ENCODE measurements at places on chromosomes 3 and 15.

DNA sequence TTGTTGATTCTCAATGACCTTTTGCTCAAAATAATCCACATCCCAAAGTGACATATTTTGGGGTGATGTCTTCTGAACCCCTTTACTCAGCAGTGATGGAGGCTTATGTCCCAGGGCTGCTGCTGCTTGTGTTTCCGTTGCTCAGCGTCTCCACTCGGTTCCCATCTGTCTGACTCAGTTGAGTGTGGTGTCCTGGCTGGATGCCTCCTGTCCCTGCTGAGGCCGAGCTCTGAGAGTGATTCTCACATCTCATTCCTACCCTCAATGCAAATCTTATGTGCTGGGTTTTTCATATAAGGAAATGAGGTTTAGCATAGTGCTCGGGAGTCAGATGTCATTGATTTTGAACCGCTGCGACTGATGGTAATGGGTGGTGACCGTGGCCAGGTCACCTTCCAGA, 247.4 kb downstream of the GABRG3 start:
- no peaks in the 10 kb centered on the region for H3K27me3 ChIP-seq
- H3K27ac ChIP-seq = no peak overlapping the region
- no peaks in the 10 kb centered on the region for H3K4me1 ChIP-seq

DNA sequence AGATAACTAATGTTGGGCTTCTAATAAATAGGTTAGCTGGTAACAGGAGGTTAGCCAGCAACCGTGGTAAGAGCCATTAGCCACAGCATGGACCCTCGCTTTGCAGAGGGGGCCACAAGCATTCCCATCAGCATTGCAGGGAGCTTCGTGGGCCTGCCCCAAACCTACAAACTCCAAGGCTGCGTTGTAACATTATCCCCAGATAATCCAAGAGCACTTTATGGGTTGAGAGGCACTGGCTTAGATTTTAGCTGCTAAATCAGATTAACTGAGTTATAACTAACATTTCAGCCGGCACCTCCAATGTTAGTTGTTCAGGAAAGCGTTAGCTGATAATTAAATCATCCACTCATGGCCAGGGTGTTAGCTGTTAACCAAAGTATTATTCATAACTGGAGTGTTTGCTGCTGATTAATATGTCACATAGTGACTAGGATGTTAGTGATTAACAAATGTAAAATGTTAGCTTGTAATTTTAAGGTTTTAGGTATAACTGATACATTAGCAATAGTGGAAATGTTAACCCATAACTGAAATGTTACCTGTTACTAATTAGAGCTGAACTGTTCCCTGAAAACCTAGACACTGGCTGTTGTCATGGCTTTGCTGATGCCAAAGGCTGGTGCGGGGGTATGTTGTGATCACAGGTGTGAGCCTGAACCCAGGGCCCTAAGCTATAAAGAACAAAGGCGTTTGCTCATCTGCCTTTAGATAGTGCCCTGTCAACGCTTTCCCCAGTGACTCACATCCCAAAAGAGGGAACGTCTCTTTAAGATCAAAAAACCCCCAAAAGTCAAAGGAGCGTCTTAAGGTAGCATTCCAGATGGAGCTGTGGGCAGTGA, 56.2 kb downstream of the SLC6A6 start:
- no peaks in the 10 kb centered on the region for H3K27me3 ChIP-seq
- no peak overlapping the region for H3K4me3 ChIP-seq
- H3K27ac ChIP-seq = peak overlapping the region; percentile 76
- H3K4me1 ChIP-seq = peaks cover 35% of the 10 kb centered on the region
- peaks cover 30% of the 10 kb centered on the region for H3K36me3 ChIP-seq
- DNase-seq = peak; percentile 44

DNA sequence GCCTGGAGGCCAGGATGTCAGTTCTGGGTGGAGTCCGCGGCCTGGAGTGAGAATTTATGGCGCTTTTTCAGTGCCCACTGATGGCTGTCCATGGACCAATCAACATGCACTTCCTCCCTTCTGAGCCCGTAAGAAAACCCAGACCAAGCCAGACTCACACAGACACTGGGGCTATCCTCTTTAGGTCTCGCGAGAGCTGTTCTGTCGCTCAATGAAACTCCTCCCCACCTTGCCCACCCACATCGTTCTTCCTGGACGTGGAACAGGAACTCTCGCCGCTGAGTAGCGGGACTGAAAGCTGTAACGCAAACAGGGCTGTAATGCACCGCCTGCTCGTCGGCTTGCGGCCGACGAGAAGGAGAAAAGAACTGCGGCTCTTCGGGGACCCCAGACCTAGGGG, 833.0 kb upstream of the CADM2 start:
- DNase-seq = no peak
- no peaks in the 10 kb centered on the region for H3K27me3 ChIP-seq
- H3K4me3 ChIP-seq = no peak overlapping the region
- H3K36me3 ChIP-seq = no peaks in the 10 kb centered on the region
- no peak overlapping the region for H3K27ac ChIP-seq
- no peaks in the 10 kb centered on the region for H3K4me1 ChIP-seq

DNA sequence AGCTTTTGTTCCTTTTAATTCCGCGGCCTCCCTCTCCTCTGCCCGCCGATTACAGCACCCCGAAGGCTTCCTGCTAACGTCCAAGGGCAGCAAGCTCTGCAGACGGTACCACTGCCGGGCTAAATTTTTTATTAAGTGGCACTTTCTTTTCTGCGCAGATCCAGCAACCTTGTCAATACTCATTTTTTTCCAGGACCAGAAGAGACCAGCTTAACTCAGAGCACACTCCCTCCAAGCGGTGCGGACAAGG, 542 bp upstream of the MEIS2 start:
- H3K4me3 ChIP-seq = peak overlapping the region; percentile 80
- H3K27me3 ChIP-seq = peaks cover 78% of the 10 kb centered on the region

GRCh38 chr15:73907035-73907408, 19.2 kb upstream of the LOXL1 start:
- DNase-seq = no peak
- H3K36me3 ChIP-seq = no peaks in the 10 kb centered on the region
- no peaks in the 10 kb centered on the region for H3K27me3 ChIP-seq
- no peak overlapping the region for H3K27ac ChIP-seq
- no peak overlapping the region for H3K4me3 ChIP-seq

DNA sequence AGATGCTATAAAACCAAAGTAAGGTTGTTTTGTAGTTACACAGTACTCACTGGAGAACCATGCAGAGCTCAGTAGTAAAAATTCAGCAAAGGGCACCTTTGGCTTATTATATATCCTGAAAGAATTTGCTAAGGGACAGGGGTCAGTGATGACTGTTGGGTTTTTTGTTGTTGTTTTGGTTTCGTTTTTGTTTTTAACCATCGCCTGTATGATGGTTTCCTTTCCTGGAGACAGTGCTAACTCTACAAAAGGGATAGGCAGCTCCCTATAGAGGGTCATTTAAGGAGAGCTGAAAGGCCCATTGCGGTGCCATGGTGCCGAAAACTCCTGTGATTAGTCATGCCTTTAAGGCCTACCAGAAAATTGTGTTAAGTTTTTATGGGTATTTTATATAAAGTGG, 118.2 kb upstream of the GOLIM4 start:
- no peak overlapping the region for H3K27ac ChIP-seq
- no peak for DNase-seq
- peaks cover 6% of the 10 kb centered on the region for H3K4me1 ChIP-seq
- no peak overlapping the region for H3K4me3 ChIP-seq
- H3K27me3 ChIP-seq = no peaks in the 10 kb centered on the region
- H3K36me3 ChIP-seq = no peaks in the 10 kb centered on the region

- H3K27me3 ChIP-seq = no peaks in the 10 kb centered on the region
- no peak overlapping the region for H3K27ac ChIP-seq
- H3K4me3 ChIP-seq = no peak overlapping the region
- no peak for DNase-seq
Observed at GRCh38 chr3:78613421-78613879, 1154.3 kb downstream of the ROBO1 start.

- no peak overlapping the region for H3K27ac ChIP-seq
- no peak overlapping the region for H3K4me3 ChIP-seq
- no peaks in the 10 kb centered on the region for H3K4me1 ChIP-seq
- H3K27me3 ChIP-seq = peaks cover 14% of the 10 kb centered on the region
- H3K36me3 ChIP-seq = no peaks in the 10 kb centered on the region
- no peak for DNase-seq
Observed at GRCh38 chr15:80844011-80844732, 65.0 kb downstream of the CEMIP start.

GRCh38 chr15:70479056-70479455, 284.3 kb downstream of the UACA start:
- H3K27ac ChIP-seq = peak overlapping the region; percentile 0
- peaks cover 42% of the 10 kb centered on the region for H3K4me1 ChIP-seq
- H3K36me3 ChIP-seq = no peaks in the 10 kb centered on the region
- H3K4me3 ChIP-seq = no peak overlapping the region
- no peak for DNase-seq
- H3K27me3 ChIP-seq = peaks cover 49% of the 10 kb centered on the region

- H3K27me3 ChIP-seq = no peaks in the 10 kb centered on the region
- no peak overlapping the region for H3K27ac ChIP-seq
- no peaks in the 10 kb centered on the region for H3K36me3 ChIP-seq
- H3K4me3 ChIP-seq = no peak overlapping the region
Observed at GRCh38 chr3:154943981-154944380, 136.1 kb upstream of the MME start.

- H3K27me3 ChIP-seq = peaks cover 81% of the 10 kb centered on the region
- no peak overlapping the region for H3K27ac ChIP-seq
- H3K4me3 ChIP-seq = peak overlapping the region; percentile 38
- H3K36me3 ChIP-seq = no peaks in the 10 kb centered on the region
Observed at GRCh38 chr3:186110975-186111974, 2.4 kb upstream of the ETV5 start.

DNA sequence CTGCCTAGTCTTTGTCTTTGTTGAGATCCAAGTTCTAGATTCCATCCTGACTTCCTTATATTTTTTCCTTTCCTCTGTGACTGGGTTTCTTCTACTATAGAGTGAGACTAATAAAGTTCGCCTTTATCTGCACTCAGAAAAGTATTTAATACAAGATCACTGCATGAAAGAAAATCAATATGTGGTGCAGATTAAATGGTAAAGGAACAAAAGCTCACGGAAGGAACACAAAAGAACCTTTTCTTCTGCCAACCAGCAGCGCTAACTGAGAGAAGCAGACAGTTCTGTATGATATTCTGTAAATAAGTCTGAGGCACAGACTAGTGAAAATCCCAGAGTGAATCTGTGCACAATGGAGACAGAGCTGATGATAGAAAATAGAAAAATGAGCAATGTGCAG, 31.6 kb upstream of the MCTP2 start:
- peaks cover 11% of the 10 kb centered on the region for H3K27me3 ChIP-seq
- no peaks in the 10 kb centered on the region for H3K4me1 ChIP-seq
- no peaks in the 10 kb centered on the region for H3K36me3 ChIP-seq

DNA sequence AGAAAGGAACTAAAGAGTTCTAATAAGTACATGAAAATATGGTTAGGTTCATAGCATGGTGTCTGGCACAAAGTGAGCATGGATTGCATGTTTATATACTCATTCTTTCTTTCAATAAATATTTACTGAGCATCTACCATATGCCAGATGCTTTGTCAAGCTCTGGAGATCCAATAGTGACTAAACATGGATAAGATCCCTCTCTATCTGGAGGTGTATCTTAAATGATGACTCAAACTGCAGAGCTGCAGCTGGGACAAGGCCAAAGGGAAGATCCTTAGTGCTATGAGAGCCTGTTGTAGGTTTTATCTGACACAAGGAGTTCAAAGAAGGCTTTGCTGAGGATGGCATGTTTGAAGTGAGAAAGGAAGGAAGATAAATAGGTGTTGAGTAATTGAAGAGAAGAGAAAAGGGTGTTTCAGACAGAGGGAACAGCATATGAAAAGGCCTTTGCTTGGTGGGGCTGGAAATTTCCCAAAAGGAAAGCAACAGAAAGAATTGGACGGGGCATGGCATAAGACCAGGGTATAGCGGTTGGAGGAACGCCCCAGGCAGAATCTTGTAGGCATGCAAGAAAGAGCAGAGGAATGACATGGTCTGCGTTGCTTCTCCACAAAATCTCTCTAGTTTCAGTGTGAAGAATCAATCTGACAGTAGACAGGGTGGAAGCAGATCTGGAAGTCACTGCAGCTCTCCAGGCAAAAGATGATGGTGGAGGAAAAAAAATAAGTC, 239.9 kb upstream of the LRTM1 start:
- no peak for DNase-seq
- no peaks in the 10 kb centered on the region for H3K36me3 ChIP-seq
- no peaks in the 10 kb centered on the region for H3K4me1 ChIP-seq
- no peak overlapping the region for H3K27ac ChIP-seq

- H3K36me3 ChIP-seq = no peaks in the 10 kb centered on the region
- no peak overlapping the region for H3K27ac ChIP-seq
- DNase-seq = no peak
- H3K27me3 ChIP-seq = no peaks in the 10 kb centered on the region
- H3K4me1 ChIP-seq = peaks cover 29% of the 10 kb centered on the region
Observed at GRCh38 chr3:107633327-107634098, 110.8 kb downstream of the BBX start.

All from activated CD4-positive, alpha-beta memory T cell treated with anti-CD3 and anti-CD28 coated beads for 36 hours (primary cell).